ENCODE measurements at places on chromosomes 13 and 19.
A peak's percentile ranks its signal among the peaks of the same experiment; 100 is the strongest.

GRCh38 chr13:29537736-29538651 lies 57.5 kb downstream of the SLC7A1 start:
- DNase-seq, result no peak

DNA sequence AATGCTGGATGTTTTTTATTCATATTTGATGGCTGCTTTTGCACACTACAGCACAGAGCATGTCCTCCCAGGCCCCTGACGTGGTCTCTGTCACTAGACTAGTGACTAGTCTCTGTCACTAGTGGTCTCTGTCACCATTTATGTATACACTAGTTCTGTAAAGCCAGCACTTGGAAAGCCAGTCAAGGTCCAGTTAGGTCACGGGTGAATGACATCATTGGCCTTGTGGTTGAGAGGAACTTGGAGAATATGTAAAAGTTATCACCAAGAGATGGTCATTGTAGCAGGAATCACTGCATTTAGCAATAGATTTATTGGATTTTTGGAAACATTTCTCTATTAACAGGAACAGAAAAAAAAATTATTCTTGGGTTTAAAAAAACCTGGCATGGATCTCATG lies 72.9 kb downstream of the SHISA2 start:
- no peak for DNase-seq

DNA sequence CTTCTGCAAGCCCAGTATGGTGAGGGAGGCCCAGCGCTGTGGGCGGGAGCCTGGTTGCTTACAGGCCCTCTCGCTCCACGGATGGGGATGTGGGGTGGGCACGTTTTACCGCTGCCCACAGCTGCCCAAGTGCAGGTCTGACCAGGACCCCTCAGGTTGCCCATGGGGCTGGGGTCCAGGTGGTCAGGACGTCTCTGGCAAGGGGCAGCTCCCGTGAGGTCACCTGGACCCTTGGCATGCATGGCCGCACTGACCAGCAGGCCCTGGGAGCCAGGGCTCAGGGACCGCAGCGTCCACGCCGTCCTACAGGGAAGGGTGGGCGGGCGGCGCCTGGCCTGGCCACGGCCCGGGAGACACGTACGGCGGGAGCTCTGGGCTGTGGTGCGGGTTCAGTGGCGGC lies 32.8 kb downstream of the GAS6 start:
- DNase-seq, result no peak

- DNase-seq, result no peak
These were observed 9.2 kb upstream of the ZSCAN22 start for GRCh38 chr19:58317476-58318072.

DNA sequence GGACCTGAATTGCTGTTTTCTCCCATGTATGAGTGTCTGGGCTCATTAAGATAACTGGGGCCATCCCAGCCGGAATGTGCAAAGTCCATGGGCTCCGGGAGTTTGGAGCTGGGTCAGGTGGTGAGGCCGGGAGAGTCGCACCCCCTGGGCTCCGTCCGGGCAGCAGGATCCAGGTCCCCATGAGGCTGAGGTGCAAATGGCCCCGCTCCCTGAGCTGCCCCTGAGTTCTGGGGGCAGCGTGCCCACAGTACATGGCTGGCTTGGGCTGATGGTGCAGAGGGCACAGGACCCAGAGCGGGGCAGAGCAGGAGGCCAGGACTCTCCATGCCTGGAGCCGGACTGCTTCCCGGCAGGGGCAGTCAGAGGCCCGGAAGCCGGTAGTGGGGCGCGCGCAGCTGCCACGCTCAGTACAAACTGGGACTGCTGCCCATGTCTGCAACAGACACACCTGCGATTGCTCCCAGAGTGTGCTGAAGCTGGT lies 136.0 kb downstream of the KDM4B start:
- DNase-seq, result no peak

- no peak for DNase-seq
These were observed 39.7 kb downstream of the THSD1 start for GRCh38 chr13:52366291-52366690.

GRCh38 chr19:38685666-38686529 lies 38.4 kb downstream of the ACTN4 start:
- no peak for DNase-seq

DNA sequence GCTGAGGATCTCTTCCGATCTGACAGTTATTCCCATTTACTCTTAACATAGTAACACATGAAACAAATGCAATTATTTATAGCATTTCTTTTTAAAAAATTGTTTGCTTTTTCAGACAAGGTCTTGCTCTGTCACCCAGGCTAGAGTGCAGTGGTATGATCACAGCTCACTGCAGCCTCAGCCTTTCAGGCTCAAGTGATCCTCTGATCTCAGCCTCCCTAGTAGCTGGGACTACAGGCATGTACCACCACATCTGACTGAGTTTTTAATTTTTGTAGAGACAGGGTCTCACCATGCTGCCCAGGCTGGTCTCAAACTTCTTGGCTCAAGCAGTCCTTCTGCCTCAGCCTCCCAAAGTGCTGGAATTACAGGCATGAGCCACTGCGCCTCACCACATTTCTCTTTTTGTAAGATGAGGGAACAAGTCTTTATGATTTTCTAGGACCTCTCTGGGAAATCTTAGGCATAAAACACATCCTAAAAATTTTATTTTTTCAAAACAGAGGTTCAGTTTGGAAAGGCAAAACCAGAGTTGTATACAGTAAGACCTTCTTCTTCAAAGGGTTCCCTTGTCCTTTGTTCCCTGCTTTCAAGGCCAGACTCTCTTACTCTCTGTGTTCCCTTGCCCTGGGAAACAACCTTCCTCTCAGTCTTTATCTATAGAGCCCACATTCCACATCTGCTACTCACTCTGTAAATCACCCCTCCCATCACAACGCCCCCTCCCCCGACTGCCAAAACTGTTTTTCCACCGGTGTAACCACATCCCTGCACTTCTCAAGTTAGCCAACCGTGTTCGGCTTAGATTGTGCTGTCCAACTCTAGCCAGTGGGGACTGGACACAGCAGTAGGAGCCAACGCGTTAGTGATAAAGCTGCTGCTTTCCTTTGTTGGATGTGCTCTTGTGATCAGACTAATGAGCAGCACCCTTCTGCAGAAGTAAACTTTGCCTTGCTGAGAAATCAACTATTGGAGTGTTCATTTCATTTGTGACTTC lies 56.2 kb downstream of the DHRS12 start:
- no peak for DNase-seq

DNA sequence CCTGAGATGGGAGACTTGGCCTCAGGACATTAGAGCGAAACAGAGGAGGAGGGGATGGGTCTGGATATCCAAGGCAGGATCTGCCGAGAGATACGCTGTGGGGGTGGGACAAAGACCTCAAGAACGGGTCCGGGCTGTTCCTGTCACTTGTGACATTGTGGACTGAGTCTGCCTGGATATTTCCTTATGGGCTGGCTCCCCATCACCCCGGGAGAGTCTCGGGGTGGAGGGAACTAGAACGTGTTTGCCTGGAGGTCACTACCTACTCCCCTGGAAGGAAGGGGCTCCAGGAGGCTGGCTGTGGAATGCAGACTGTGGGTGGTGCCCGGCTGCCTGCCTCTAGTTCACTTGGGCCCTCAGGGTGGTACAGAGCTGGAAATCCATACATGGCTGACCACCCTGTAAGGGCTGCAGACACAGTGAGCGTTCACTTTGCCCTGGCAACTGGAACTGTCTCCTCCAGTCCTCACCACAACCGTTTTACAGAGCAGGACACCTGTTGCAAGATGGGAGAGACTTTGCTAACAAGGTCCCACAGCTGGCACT lies 26.4 kb downstream of the DNM2 start:
- no peak for DNase-seq

DNA sequence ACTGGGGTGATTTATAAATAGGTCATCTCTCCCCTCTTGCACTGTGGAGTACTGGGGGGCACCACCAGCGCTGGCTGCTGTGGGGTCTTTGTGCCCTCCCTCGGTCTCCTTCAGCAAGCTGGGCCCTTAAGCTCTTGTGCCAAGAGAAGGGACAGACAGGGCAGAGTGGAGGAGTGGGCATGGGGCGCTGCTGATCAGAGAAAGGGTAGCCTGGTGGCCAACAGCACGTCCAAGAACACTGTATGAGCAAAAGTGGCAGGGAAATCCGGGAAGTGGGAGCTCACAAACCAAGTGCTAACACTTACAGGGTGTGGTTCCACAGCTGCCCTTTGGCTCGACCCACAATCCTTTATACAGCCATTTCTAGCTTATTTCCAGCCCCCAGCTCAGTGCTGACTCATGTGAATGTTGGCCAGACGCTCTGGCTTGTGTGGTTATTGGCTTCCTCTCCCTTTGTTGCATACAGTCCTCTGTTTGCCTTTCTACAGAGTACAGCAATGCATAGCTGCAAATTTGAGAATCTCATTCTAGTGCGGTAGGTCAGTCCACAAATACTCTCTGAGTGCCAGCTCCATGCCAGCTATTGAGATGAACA lies 298.8 kb downstream of the SHISA2 start:
- peak; percentile 13 for DNase-seq

GRCh38 chr13:20105161-20105689 lies 55.6 kb downstream of the GJA3 start:
- DNase-seq, result no peak

DNA sequence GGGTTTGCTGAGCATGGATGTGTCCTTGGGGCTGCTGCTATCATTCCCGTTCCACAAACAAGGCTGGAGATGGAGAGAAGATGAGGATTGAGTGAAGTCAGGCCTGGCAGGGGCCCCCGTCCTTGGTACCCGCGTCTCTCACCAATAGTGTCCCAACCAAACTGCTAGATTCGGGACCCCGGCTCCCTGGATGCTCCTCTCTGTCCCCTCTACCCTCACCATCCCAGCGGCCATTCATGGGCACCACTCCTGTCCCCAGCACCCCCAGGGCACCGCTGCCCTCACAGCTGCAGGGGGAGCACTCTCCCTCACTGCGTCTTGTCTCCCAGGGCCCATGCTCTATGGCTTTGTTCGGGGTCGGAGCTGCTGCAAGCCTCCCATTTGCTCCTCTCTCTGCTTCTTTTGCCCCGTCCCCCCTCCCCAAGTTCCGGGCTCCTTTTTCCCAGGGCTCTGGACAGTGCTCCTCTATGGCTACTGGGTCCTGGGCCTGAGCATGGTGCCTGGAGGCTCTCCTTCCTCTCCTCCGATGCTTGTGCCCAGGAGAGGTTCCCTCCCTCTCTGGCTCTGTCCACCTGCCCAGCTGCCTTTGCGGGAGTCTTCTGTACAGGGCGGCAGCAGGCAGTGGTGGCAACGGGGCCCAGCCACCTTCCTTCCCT lies 219.5 kb downstream of the TEX29 start:
- DNase-seq, result no peak

DNA sequence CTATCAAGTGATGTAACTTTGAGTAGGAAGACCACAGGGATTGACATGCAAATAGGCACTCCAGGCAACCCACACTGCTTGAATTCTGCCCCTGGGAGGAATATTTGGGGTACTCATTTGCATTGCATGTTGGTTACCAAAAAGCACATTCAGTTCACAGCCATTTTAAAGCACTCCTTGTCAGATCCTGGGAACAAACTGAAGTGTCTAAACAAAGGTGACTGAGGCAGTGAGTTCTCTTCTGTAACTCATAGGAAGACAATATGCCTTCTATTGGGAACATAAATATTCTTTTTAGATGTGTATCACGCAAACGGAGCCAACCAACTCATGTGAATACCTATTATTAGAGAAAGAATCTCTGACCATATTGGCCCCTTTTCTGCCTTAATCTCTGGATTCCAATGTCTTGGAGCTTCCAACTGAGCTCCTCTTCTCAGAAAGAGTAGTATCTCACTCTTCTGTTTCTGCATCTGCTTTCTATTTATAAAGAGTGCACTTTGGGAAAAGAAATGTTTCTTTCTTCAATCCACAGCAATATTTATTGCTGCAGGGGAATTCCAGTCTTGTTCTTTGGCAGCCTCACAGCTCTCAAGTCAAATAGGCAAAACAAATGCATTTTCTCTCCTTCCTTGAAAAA lies 125.7 kb upstream of the NBEA start:
- no peak for DNase-seq

- no peak for DNase-seq
These were observed 229.1 kb upstream of the TSHZ3 start for GRCh38 chr19:31578326-31578725.

- no peak for DNase-seq
These were observed 714.7 kb upstream of the PCDH20 start for GRCh38 chr13:62130062-62130970.

DNA sequence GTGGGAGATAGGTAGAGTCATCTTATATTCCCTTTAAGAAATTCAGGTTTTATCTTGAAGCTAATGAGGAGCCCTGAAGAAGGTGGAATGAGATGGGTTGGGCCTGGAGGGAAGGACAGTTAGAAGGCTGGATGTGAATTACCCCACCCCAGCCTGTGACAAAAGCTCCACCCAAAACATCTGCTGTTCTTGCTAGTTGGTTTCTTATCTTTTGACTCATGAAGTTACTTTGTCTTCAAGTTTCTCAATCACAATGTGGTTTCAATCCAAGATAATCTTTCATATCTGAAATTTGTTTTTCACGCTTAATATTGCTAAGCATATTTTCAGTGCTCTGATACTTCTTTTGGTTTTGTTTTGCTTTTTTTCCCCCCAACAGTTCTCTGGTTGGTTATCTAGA lies 38.3 kb upstream of the HMGB1 start:
- DNase-seq, result peak; percentile 41

GRCh38 chr13:58547419-58547818 lies 915.9 kb downstream of the PCDH17 start:
- DNase-seq, result no peak

DNA sequence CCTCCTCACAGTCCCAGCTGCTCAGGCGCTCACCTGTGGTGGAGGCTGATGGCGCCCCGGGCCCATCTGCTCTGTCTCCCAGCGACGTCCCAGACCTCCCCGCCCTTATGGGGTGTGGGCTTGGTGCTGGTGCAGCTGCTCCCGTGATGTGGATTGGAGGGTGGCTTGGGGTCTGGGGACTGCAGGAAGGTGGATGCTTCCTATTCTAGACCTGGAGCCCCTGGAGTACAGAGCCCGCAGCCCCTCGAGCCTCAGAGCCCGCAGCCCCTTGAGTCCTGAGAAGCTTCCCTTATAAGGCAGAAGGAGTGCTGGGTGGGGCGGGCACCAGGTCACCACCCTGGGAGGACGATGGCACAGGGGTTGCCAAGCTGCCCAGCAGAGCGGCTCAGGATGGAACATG lies 31.6 kb downstream of the DOT1L start:
- no peak for DNase-seq

GRCh38 chr13:38042771-38043170 lies 173.2 kb upstream of the TRPC4 start:
- DNase-seq, result no peak

DNA sequence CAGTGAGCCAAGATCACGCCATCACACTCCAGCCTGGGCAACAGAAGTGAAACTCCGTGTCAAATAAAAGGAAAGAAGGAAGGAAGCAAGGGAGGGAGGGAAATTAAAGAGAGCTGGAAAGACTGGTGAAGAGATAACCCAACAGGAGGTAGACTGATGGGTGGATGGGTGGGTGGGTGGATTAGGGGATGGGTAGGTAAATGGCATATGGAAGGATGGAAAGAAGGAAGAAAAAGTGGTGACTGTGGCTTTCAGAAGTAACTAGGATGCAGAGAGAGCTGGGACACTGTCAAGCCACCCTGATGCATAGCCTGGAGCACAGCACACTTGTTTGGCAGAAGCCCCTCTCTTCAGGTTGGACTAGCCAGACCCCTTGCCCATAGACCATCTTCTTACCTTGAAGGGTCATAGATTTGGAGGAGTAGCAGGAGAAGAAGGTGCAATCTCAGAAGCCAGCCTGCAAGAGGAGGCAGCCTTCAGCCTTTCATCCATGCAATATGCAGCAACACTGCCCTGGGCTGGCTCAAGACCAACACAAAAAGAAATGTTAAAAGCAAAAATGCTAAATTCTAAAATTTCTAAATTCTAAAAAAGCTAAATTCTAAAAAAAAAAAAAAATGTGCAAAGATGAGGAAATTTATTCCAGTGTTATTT lies 5.1 kb downstream of the IQCN start:
- DNase-seq, result no peak

GRCh38 chr13:99357941-99358340 lies 50.7 kb upstream of the GPR183 start:
- no peak for DNase-seq
